Fibroblast of gingiva (primary cell): ENCODE measurements at places on chromosomes 13 and 19.

- DNase-seq = no peak
These were observed 9.8 kb upstream of the USPL1 start for GRCh38 chr13:30607908-30608307.

GRCh38 chr19:38736413-38737280, 7.6 kb downstream of the CAPN12 start:
- no peak for DNase-seq

DNA sequence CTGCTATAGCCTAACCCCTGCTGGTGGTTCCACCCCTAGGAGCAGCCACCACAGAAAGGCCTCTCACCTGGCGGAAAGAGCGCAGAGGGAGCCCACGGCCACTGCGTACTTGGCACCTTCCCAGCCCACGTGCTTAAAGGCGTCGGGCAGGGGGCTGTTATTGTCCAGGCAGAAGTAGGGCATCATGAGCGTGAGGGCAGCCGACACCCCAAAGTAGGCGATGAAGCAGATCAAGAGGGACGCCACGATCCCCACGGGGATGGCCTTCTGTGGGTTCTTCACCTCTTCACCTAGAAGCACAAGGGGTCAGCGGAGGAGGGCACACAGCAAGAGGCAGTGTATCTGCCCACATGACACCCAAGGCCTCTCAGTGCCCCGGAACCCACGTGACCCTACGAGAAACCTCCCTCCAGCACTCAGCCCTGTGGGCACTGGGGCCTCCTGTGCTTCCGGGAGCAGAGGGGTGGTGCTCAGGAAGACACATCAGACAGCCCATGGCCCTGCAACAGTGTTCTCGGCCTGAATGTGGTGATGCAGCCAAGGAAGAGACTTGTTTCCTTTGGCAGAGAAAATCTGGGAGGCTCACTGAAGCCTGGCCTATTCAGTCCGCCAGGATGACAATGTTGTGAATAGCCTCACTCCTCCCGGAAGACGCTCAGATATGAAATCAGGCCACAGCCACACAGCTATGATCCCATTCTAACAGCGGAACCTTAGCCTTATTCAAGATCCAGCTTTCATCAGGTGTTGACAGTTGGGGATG, 72.1 kb downstream of the SLC7A1 start:
- DNase-seq = peak; percentile 73

DNA sequence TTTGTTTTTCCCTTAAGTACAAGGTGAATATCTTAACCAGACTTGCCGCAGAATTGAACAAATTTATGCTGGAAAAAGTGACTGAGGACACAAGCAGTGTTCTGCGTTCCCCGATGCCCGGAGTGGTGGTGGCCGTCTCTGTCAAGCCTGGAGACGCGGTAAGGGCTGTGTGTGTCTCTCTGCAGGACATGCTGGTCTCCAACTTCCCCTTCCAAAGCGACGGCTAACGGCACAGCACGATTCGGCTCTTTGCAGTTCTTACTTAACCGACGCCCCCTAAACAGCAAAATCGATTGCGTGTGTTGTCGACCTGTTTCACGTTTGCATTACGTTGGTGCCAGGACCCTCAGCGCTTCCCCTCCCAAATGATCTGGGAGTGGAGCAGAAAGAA, 73.2 kb downstream of the GGACT start:
- no peak for DNase-seq

- peak; percentile 82 for DNase-seq
These were observed 263.0 kb downstream of the KLF12 start for GRCh38 chr13:73870970-73871935.

DNA sequence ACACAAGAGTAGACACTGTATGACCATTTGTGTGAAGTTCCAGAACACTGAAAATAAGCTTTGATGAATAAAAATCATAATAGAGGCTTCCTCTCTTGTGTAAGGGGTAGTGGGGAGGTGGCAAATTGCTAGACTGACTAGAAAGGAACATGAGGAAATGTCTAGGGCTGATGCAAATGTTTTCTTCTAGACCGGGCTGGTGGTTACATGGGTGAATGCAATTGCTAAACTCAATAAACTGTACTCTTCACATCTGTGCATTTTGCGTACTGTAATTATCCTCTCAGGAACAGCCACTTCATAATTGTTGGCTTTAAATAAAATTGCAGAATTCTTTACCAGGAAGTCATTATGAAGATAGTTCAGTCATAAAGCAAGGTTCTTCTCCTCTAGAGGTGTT, 5.2 kb upstream of the KBTBD7 start:
- peak; percentile 90 for DNase-seq

- no peak for DNase-seq
These were observed 26.2 kb upstream of the ATP8A2 start for GRCh38 chr13:25345576-25345975.

DNA sequence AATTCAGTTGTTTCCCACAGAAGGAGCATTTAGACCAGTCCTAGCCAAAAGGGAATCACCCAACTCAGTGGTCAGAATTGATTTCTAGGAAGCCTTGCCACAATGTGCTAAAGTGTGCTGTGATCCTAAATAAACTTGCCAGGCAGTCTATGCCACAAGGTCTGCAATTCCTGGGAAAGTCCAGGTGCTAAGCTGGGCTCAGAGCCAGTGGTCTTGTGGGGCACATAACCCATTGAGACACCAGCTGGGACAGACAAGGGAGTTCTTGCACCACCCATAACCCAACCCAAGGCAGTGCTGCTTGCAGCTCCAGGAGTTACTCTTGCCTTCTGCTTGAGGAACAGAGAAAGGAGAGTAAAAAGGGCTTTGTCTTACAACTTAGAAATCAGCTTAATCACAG, 489.5 kb upstream of the SPRY2 start:
- DNase-seq = no peak

- DNase-seq = no peak
These were observed 27.1 kb downstream of the POU4F1 start for GRCh38 chr13:78576261-78576660.

DNA sequence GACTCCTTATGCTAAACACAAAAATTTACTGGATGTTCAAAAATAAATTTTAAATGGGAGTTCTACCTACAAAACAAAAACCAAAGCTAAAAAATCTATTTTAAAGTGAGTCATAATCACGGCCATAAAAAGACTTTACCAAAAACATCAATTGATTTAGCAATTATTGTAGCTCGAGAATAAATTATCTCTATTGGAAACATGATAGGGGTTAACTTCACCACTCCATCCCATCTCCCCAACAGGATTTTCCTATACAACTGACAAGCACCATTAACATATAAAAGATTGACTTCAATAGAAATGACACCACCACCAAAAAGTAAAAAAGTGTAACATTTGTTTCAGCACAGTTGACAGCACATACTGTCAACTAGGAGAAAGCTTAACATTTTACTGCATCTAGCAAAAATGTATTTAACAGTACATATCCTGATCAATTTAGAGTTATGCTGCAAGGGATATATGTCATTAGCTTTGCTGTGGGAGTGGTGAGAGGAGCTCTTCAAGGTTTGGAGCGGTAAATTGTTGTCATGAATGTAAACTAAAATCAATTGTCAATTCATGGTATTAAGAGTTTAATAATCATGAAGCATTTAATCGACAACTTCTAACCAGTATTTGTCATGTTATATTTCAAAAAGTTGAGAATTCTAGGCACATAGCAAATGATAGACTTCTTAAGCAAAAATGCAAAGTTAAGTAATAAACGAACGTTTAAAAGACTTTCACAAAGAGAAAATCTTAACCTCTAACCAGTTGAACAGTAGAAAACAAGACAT, 3.8 kb downstream of the UBL3 start:
- DNase-seq = no peak

DNA sequence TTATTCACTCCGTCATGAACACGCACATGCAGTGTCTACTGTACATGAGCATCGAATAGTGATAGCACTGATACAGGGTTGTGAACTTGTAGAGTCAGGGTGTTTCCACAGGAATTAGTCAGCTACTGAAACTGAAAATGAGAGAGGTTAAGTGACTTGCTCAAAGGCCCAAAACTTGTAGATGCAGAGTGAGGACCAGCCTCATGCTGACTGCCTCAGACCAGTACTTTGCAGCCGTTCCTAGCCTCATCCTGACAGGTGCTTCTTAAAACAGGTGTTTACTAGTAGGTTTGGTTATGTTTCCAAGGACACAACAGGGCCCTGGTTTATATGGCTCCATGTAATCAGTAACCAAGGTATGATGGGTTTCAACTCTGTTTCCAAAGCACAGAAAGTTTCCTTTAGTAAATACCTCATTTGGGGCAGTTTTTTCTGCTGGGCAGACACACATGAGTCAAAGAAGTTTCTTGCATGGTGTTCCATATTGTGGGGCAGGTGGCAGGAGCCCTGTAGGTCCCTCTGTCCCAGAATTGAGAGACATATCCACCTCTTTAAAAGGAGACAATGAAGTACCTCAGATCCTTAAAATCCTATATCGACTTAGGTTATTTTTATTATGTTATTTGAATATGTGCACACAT, 16.0 kb downstream of the FGF9 start:
- DNase-seq = no peak

GRCh38 chr13:24745861-24746617, 17.9 kb upstream of the RNF17 start:
- DNase-seq = no peak

GRCh38 chr19:3185461-3186159, at the start of gene NCLN:
NCLN (plus strand) TSS chr19:3185930; CDS start chr19:3186031, 101 bp downstream.
- DNase-seq = peak; percentile 92

DNA sequence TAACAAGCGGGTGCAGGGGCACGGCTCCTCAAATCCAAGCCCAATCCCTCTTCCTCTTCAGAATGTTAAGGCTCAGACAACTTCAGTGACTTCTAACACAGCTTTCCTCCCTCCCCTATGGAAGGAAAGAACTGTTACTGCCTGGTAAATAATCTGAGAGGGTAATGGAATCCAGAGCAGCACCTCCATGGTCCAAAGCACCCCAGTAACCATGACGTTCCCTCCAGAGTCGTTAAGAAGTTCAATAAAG, 969 bp downstream of the AKT2 start:
- no peak for DNase-seq

GRCh38 chr19:29964171-29964570, 22.1 kb downstream of the URI1 start:
- DNase-seq = peak; percentile 38

DNA sequence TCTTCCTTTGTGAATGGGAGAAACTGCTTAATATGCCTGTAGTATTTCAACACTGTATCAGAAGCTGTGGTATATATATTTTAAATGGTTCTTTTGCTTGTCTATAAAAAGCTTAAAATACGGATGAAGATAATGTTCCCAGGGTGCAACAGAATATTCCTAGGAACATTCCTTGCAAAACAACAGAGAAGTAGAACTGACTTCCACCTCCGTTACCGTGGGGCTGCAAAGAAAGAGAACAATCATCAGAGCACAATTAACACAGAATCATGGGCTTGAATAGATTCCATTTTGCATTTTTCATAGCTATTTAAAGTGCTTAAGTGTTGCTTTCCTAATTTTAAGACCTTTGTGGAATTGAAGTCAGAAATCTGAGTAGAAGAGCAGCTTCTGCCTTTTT, 1227.7 kb downstream of the EFNB2 start:
- no peak for DNase-seq

DNA sequence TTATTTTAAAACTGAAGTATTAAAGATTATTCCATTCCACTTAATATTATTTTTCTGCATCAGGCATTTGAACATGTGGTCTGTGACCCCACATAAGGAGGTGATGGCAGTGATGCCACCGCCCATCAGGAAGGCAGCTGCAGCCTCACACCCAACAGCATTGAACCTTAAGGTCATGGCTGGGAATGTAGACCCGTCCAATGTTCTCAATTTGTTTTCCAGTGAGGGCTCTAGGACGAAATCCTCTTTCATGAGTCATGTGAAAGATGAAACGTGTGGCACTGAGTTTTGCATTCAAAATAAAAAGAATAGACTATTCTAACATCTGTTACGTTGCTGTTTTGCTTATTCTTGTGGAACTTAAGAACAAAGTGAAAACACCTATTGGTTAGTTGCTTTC, 74.5 kb upstream of the ANKRD10 start:
- peak; percentile 36 for DNase-seq

GRCh38 chr19:32676186-32676894, 692 bp downstream of the RGS9BP start:
- DNase-seq = no peak

GRCh38 chr13:36074659-36075058, 56.5 kb downstream of the DCLK1 start:
- DNase-seq = no peak

DNA sequence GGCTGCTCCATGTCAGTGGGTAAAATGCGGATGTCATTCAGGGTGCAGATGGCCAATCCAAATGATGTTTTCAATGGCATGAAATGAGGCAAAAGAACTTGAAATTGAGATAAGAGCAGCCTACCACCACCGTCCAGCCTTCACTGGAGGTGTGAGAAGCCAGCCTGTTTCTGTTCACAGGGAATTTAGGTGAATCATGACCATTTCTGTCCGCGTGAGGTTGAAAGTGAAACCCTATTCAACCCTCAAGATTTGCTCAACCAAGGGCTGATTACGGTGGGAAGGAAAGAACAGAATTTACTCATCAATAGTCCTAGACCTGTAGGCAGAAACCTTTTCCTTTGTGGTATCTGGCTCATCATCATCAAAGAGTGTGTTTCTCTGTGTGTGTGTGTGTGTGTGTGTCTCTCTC, 370.7 kb downstream of the COG6 start:
- DNase-seq = no peak

- DNase-seq = peak; percentile 97
These were observed at the start of the genes TIMM29 and YIPF2 for GRCh38 chr19:10928563-10929401. TIMM29 (plus strand) TSS chr19:10928811; CDS start chr19:10928823, 12 bp downstream. YIPF2 (minus strand) TSS chr19:10928639; CDS start chr19:10928410, 229 bp downstream.

- DNase-seq = peak; percentile 18
These were observed 1395.8 kb downstream of the SLITRK5 start for GRCh38 chr13:89066868-89067466.

DNA sequence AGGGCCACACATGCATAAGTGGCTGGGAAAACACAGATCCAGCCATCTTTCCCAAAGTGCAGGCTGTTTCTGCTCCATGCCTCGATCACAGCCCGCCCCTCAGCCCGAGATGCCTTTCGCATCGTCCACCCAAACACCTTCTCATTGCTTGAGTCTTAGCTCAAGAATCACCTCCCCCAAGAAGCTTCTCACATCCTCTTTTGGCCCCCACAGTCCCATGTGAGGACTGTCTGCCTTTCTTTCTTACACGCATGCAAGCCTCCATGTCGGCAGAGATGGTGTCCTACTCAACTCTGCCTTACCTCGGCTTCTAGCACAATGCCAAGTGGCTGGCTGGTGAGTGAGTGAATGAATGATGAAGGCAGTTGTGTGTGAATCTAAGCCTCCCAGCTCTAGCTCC, 18.1 kb upstream of the GSX1 start:
- DNase-seq = no peak

- DNase-seq = no peak
These were observed 18.6 kb downstream of the POP4 start for GRCh38 chr19:29624489-29625185.

GRCh38 chr13:103734837-103735236, 668.6 kb upstream of the SLC10A2 start:
- no peak for DNase-seq
